Stimulated activated CD8-positive, alpha-beta memory T cell treated with anti-CD3 and anti-CD28 coated beads, Interleukin-7, amount 100 ng/mL, for 24 hours (primary cell): ENCODE measurements at places on chromosomes 1 and 21.

DNA sequence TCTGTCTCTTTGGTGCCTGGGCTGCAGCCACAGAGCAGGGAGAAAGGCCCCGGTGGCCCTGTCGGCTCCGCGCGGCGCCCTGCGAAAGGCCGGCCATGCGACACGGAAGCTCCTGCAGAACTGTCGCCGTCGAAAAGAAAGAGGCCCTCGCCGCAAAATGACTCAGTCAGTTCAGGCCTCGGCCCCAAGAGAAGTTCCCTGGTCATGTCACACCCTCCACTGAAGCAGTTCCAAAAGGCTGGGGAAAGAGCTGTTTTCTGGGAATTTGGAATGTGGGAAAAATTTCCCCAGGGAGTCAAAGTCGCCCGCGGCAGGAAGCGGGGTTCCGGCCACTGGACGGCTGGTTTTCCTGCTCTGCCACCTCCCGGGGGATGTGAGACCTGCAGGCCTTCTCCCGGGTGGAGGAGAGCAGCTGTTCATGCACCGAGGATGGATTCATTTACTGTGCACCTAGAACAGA, 115.8 kb upstream of the ZNF678 start:
- no peak for DNase-seq

GRCh38 chr1:36174713-36175112, 18.8 kb downstream of the MAP7D1 start:
- DNase-seq, result no peak

DNA sequence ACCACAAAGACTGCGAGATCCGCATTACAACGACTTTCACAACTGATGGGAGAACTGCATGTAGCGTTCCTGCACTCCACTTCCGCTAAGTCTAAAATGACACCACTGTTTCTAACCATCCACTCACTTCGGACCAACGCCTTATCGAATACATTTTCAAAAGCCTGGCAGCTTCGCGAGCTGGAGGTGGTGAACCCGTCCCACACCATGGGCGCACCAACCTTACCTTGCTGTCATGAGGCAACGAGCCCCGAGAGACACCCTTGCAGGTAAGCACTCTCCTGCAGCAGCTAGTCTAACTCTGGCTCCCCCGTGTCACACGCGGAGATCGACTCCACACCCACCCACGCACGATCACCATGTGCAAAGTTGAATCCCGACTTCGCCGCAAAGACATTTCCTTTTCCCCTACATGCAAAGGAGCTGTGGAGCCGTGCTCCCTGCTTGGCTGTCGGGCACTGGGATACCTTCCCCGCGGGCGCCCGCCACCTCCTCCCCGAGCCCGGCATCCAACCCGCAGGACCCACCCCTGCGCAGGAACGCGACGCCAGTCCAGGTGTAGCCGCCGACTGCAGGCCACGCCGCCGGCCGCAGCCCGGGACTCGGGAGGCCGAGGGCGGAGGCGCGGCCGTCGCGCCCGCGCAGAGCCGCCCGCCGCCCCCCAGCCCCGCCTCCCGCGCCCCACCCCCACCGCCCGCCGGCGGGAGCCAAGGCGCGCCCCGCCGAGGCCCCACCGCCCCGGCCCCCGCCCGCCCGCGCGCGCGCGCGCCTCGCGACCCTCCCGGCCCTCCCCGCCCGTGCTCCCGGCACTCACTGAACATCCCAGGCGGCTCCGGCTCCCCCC, 629 bp downstream of the TAF5L start:
- peak; percentile 7 for DNase-seq

GRCh38 chr1:246427611-246428010, 79.5 kb downstream of the SMYD3 start:
- DNase-seq, result no peak

DNA sequence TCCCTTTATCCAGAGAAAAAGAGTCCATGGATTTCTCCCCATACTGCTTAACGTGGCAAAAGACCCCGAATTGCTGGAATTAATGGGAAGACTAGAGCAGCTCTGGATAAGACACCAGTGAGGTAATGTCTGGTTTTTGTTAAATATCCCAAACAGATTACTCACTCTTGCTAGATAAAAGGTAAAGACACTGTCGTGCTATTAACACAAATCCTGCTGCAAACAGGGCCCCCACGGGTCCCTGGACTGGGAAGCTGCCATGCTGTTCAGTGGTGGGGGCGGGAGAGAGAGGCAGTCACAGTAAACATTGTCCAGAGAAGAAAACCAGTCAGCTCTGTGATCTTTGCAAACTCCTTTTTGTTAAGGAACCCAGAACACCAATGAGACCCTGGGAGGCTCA, 15.2 kb upstream of the SRP9 start:
- no peak for DNase-seq
